ENCODE measurements at places on chromosomes 5 and 9.

DNA sequence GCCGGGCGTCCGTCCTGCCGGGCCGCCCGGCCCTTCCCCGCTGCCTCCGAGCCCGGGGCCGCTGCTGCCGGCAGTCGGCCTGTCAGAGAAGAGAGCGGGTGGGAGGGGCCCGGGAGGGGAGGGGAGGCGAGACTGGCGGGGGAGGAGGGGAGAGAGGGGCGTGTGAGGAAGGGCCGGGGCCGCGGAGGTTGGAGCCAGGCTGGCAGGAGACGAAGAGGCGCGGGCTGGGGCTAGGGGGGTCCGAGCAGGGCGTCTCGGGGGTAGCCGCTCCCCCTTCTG is 570 bp downstream of the CREBRF start:
- no peak for DNase-seq

DNA sequence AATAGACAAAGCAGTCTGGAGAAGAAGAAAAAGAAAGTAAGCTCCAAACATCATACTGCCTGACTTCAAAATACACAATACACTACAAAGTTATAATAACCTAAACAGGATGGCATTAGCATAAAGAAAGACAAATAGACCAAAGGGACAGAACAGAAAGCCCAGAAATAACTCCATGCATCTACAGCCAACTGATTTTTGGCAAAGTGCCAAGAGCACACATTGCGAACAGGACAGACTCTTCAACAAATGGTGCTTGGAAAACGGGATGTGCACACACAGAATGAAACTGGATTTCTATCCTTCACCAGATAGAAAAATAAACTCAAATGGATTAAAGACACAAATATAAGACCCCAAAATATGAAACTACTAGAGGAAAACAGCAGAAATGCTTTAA is 66.6 kb upstream of the SPATA31E1 start:
- DNase-seq = no peak

DNA sequence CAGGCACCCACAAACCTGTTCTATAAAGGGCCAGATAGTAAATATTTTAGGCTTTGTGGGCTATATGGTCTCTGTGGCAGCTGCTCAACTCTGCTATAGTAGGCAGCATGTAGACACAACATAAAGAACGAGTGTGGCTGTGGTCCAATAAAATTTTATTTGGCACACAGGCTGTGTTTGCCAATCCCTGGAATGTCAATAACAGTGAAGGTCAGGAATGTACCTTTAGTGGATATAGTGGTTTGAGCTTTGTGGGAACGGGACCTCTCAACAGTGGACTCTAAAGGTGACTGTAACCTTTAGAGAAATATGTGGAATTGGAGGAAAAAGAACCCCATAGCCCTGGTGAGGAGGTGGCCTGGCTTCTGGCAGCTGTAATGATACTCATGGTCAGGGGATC is 145.2 kb downstream of the MAST4 start:
- no peak for DNase-seq

GRCh38 chr9:73219985-73220626 is 68.4 kb downstream of the ANXA1 start:
- no peak for DNase-seq

DNA sequence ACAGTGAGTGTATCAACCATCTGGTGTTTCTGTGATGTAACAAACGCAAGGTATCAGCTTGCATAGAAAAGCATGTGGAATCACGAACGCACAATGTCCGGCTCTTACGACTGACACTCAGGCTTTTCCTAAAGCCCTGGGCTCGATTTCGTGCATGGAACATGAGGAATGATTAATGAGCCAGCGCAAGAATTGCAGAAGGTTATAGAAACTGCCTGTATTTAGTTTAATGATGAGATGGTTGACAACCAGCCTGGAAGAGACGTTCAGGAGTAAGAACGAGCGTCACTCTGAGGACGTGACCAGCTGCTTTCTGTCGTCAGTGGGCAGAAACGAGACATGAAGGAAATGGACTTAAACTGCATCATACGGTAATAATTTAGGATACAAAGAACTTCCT is 497.6 kb downstream of the IRX1 start:
- DNase-seq = no peak

All from endodermal cell (in vitro differentiated cells).